Hepatocyte (in vitro differentiated cells): ENCODE measurements at places on chromosomes 7 and 10. TPM values are rescaled to one million over a fixed set of nuclear protein-coding genes. Genes with fewer than 3 reads are reported as not detected.

- DNase-seq = no peak
These were observed 29.7 kb downstream of the VIPR2 start for GRCh38 chr7:159114981-159115380.

DNA sequence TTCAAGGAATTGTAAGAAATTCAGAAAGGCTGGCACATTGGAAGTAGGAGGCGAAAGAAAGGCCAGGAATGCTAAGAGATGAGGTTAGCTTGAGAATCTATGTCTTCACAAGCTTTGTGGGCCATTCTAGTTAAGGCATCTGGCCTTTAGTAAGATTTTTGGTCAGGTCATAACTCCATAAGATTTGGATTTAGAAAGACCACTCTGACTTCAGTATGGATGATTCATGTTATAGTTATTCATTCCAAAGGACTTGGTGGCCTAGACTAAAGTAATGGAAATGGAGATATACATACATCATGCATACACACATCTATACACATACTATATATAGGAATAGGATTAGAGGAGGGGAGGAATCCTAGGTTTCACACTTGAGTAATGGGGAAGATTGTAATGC is 77.5 kb downstream of the SEPTIN7 start:
- DNase-seq = no peak

- DNase-seq = no peak
These were observed 202.6 kb upstream of the PPP2R2D start for GRCh38 chr10:131698232-131698631.

DNA sequence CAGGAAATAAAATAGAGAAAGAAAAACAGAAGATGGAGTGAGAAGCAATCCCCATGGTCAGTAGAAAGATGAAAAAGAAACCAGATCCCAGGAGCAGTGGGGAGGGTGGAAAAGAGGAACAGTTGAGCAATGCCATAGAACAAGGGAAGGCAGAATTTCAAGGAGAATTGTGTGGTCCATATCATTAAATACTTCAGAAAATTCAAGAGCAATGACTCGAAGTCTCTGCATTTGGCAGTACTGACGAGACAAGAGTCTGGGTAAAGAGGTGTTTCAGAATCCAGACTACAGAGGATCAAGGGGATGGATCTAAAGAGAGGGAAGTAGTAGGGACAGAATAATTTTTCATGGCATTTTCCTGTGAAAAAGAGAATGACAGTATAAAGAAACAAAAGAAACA is 512.6 kb downstream of the PHTF2 start:
- DNase-seq = no peak

The DPYSL4 gene
- 2.8 and 4.1 TPM in 2 replicates for total RNA-seq

GRCh38 chr10:10054466-10054865 is 963.2 kb upstream of the CELF2 start:
- DNase-seq = no peak

GRCh38 chr7:46695051-46695708 is 774.1 kb upstream of the IGFBP3 start:
- peak; percentile 53 for DNase-seq

DNA sequence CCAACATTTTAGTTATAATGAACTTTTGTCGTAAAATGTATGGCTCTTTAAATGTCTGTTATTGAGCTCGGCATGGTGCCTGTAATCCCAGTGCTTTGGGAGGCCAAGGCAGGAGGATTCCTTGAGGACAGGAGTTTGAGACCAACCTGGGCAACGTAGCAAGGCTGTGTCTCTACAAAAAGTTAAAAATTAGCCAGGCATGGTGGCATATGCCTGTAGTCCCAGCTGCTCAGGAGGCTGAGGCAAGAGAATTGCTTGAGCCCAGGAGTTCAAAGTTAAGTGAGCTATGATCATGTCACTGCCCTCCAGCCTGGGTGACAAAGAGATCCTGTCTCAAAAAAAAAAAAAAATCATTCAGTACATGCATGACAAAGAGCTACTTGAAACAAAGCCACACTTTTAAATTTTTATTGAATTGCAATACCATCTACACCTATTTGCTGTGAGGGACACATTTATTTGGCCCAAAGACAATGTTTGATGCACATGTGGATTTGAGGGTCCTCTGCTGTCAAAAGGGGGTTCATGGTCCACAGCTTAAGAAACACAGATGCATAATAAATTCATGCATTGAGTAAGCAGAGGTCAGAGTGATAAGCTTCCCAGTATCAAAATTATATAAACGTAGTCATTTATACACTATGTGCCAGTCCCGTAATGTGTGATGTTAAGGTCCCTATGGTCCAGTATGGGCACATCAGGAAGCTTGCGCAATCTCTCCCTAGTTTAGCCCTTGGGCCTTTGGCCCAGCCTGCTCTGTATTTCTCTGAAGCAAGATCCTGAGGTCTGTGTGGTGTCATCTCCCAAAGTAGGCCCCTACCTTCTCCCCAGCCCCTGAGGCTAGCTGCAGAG is 4.4 kb upstream of the MALSU1 start:
- no peak for DNase-seq

DNA sequence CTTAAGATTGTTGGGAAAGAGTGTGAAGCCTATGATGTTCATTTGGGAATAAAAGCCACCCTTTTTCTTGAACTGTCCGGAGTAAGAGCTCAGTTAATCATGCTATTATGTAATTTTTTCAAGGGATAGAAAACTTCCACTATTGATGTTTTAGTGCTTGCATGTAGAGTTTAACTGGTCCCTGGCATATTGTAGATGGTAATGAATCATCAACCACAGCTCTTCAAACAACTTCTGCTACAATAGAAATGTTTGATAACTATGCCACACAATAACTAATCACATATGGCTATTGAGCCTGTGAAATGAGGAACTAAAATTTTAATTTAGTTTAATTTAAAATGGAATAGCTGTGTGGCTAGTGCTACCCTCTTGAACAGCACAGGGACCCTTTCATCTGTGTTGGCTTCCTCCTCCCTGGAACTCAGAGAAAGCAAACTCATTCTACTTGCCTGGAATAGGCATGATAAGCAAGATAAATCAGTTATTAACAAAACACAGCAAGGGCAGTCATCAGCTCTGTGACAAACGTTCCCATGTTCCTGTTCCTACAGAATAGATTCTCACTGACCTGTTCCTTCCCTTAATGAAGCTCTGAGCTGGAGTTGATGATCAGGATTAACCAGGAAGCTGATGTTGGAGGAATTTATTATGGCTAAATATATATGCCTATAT is 4.9 kb upstream of the SRI start:
- DNase-seq = no peak

GRCh38 chr7:8169171-8169570 is 92.8 kb downstream of the ICA1 start:
- DNase-seq = no peak

DNA sequence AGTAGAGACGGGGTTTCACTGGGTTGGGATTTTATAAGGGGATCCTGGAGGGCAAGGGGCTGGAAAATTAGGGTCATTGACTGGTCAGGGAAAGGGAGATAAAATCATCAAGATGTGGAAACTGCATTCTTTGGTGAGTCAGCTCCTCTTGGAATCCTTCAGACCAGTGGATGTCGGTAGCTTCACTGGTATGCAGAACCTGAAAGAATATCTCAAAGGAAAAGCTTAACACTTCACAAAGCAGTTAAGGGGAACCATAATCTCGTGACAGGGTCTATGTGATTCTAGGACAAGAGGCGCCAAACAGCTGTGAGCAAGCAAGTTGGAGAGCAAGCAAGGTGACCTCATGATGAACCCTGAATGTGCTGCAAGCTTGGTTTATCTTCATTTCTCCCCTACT is 634.7 kb upstream of the AUTS2 start:
- peak; percentile 44 for DNase-seq

- no peak for DNase-seq
These were observed 99.5 kb downstream of the ZEB1 start for GRCh38 chr10:31418481-31418880.

- no peak for DNase-seq
These were observed 230.7 kb upstream of the FZD1 start for GRCh38 chr7:91033574-91033973.

The CTAGE8 gene
- 2.5 and 5.2 TPM in 2 replicates for total RNA-seq

GRCh38 chr10:77781451-77782327 is 144.1 kb upstream of the KCNMA1 start:
- no peak for DNase-seq

The ZC3HAV1L gene
- total RNA-seq = 29.0 and 29.9 TPM in 2 replicates

DNA sequence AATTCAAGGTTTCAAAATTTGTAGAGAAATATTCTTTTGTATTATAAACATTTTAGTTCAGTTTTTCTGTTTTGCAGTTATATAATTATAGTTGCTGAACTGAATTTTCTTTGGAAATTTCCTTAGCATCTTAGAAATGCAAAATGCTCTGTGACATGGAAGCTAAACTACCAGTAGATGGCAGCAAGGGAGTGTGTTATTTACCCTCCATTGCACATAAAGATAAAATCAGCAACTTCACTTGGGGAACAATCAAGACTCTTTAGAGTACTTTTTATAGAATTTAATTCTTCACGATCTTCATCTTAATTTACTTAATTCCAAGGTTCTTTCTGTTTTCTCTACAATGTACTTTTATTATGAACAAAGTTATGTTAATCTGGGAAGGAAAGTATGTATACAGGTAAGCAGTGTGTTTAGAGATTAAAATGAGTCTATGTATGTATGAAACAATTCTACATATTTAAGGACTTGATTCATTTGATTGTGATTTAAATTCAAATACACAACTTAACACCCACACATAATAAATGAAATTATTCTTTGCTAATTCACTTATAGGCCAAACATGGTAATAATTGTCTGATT is 404.2 kb downstream of the THSD7A start:
- peak; percentile 77 for DNase-seq

The NKX6-2 gene
- 0.03 and 0.04 TPM in 2 replicates for total RNA-seq

DNA sequence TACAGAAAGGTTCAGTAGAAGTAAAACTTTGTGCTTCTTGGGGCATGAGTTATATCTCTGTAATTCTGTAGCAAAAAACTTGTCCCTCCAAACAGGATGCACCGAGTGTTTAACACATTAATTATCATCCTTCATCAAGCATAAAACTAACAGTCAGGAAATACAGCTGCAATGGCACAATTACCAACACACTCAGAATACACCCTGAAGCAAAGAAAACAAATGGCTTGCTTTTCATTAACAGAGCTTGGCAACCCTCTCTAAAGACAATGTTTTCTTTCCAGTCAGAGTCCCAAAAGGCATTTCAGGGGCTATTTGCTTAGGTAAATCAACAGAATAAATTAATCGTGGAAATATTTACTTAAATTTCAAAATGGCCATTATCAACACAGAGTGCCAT is 107.7 kb downstream of the ICA1 start:
- DNase-seq = no peak

DNA sequence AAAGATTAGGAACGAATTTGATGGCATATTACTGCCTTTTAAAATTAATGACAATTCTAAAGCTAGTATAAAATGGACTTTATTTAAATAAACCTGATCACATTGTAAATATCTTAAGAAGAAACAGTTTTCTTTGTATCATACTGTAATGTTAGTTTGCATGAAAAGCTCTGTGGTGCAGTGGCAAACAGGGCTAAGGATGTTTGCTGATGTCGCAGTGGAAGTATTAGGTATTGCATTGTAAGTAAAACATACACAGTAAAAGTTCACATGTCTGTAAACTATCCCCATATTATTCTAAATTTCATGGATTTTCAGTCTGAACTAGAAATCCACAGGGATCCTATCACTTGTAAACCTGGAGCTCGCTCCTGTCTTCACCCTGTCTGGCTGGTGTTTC is 252.6 kb upstream of the ZNF32 start:
- DNase-seq = no peak

The BAZ1B gene
- total RNA-seq = 40.7 and 44.7 TPM in 2 replicates
